ENCODE measurements at places on chromosomes 4 and X.

DNA sequence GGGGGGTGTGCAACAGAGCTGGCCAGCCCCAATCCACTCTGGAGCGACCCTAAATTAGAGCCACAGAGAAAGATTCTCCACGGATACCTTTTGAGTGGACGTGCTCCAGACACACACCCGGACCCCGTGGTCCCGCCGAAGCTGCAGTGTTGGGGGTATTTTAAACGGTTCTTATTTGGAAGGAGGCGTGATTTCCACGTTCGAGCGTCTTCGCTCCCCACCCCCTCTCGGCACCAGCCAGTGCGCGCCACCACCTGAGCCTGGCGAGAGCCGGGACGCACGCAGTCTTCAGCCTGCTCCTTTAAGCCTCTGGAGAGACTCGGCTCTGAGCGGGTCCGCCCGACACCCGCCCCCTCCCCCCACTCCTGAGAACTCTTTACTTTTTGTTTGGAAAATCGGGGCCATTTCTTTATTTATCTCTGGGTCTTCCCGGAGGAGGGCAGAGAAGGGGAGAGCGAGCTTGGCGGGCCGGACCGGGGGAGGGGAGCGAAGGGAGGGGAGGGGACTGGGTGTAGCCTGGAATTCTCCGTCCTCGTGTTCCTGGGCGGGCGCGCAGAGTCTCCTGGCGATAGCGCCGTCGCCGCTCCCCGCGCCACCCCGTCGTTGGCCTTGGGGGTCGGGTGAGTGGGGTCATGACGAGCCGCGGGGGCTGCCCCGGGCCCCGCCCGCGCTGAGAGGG is 668 bp upstream of the PTCHD1 start:
- DNase-seq = peak; percentile 60

DNA sequence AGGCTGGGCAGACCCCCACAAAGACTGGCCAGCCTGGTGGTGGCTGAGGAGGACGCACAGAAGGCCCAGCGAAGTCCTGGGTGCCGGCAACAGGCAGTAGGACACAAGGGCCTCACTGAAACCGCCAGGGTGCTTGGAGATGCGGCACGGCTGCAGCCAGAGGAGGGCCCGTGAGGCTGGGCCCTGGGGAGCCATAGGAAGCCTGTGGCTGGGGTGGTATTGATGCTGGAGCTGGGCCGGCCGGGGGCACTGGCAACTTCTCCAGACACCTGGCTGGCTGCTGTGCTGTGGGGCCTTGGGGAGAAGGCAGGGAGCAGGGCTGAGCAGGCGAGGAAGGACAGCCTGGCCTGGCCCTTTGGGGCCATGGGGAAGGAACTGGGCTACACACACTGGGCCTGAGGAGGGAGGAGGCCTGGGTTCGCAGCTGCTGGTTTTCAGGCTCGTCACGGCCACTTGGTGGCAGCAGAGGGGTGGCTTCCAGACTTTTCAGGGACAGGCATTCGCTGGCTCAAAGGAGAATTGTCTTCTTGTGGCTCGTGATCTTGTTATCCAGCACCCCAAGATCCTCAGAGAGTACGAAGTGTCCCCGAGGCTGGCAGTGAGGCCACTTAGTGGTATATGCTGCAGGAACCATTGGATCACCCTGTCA is 37.2 kb downstream of the ATP2B3 start:
- DNase-seq = no peak

GRCh38 chr4:169259271-169259670 is 11.5 kb downstream of the SH3RF1 start:
- DNase-seq = no peak

GRCh38 chrX:140949233-140949632 is 53.2 kb upstream of the SPANXB1 start:
- DNase-seq = no peak

- DNase-seq = no peak
Observed at GRCh38 chr4:110487873-110488272, 11.9 kb downstream of the ENPEP start.

DNA sequence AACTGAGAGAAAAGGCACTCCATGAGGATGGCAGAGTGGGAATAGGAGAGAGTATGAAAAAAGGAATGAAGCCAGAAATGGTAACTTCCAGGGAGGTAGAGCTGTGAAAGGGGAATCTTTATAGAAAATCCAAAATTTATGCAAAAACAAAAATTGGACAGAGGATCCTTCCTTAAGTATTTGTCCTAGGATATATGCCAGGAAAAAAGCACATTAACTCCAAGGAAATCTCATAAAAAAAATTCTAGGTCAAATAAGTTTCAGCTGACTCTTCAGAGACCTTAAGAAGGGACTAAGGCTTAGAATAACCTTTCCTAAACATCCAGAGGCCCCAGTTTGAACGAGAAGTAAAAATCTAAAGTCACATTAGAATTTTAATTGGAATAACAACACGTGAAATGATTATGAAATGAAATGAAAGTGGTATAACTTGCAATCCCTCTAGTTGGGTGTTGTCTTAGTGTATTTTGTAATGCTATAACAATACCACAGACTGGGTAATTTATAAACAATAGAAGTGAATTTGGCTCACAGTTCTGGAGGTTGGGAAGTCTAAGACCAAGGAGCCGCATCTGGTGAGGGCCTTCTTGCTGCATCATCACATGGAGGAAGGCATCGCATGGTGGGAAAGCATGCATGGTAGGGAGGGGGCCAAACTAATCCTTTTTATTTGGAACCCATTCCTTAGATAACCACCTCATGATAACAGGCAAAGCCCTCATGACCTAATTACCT is 145.4 kb upstream of the RXFP1 start:
- no peak for DNase-seq

DNA sequence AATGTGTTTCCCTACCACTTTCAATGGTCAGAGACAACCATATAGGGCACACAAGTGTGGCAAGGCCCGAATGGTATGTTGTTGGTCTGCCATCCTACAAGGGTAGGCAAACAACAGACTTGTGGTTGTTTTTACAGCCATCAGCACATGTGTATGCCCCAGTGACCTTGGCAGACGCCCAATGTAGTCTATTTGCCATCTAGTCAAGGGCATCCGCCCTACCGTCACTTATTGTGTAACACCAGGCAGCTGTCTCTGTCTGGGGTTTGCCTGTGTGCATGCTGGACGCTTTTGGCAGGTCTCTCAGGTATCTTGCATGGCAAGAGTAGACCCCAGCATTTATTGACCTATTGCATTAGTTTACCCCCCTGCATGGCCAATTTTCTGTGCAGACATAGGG is 1145.5 kb upstream of the POU3F4 start:
- DNase-seq = no peak

Data from NCI-H446 (cell line).